ENCODE measurements at places on chromosomes 13 and 19.

- DNase-seq: no peak
- no peaks in the 10 kb centered on the region for H3K36me3 ChIP-seq
- H3K4me3 ChIP-seq: no peak overlapping the region
- peaks cover 41% of the 10 kb centered on the region for H3K27me3 ChIP-seq
- no peaks in the 10 kb centered on the region for H3K4me1 ChIP-seq
Observed at GRCh38 chr19:56974556-56975207, 134.2 kb upstream of the PEG3 start.

GRCh38 chr19:2512523-2513431 lies 36.9 kb downstream of the GADD45B start:
- H3K4me3 ChIP-seq: no peak overlapping the region
- H3K27me3 ChIP-seq: no peaks in the 10 kb centered on the region
- H3K36me3 ChIP-seq: no peaks in the 10 kb centered on the region
- no peak for DNase-seq
- H3K4me1 ChIP-seq: peaks cover 7% of the 10 kb centered on the region

GRCh38 chr19:46878613-46879375 lies 18.0 kb downstream of the ARHGAP35 start:
- H3K4me1 ChIP-seq: peaks cover 10% of the 10 kb centered on the region
- DNase-seq: no peak
- no peak overlapping the region for H3K27ac ChIP-seq
- H3K4me3 ChIP-seq: no peak overlapping the region
- no peaks in the 10 kb centered on the region for H3K36me3 ChIP-seq
- no peaks in the 10 kb centered on the region for H3K27me3 ChIP-seq

- H3K4me3 ChIP-seq: no peak overlapping the region
- H3K27me3 ChIP-seq: no peaks in the 10 kb centered on the region
- H3K27ac ChIP-seq: no peak overlapping the region
- no peak for DNase-seq
Observed at GRCh38 chr13:36858290-36858689, 39.3 kb downstream of the RFXAP start.

DNA sequence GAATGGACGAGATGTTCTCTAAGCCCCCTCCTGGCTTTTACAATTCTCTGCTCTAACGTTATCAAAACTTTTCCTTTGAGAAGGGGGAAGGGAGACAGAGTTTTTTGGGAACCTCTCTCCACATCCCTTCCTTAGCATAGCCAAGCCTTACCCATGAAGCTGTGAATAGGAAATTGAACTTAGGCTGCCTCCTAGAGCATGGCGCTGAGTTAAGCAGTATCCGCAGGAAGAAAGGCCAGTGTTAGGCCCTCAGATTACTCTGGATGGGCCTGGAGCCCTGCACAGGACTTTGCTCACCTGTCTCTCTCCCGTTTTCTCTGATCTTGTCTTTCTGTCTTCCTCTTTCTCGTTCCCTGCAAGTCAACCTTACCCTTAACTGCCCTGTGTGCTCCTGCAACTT lies 39.6 kb downstream of the CYP2B6 start:
- DNase-seq: no peak
- H3K27me3 ChIP-seq: peaks cover 6% of the 10 kb centered on the region
- no peaks in the 10 kb centered on the region for H3K4me1 ChIP-seq
- no peak overlapping the region for H3K27ac ChIP-seq
- H3K4me3 ChIP-seq: no peak overlapping the region
- H3K36me3 ChIP-seq: no peaks in the 10 kb centered on the region

- peaks cover 49% of the 10 kb centered on the region for H3K4me1 ChIP-seq
- no peak for DNase-seq
Observed at GRCh38 chr13:51635137-51635878, 51.0 kb downstream of the WDFY2 start.

DNA sequence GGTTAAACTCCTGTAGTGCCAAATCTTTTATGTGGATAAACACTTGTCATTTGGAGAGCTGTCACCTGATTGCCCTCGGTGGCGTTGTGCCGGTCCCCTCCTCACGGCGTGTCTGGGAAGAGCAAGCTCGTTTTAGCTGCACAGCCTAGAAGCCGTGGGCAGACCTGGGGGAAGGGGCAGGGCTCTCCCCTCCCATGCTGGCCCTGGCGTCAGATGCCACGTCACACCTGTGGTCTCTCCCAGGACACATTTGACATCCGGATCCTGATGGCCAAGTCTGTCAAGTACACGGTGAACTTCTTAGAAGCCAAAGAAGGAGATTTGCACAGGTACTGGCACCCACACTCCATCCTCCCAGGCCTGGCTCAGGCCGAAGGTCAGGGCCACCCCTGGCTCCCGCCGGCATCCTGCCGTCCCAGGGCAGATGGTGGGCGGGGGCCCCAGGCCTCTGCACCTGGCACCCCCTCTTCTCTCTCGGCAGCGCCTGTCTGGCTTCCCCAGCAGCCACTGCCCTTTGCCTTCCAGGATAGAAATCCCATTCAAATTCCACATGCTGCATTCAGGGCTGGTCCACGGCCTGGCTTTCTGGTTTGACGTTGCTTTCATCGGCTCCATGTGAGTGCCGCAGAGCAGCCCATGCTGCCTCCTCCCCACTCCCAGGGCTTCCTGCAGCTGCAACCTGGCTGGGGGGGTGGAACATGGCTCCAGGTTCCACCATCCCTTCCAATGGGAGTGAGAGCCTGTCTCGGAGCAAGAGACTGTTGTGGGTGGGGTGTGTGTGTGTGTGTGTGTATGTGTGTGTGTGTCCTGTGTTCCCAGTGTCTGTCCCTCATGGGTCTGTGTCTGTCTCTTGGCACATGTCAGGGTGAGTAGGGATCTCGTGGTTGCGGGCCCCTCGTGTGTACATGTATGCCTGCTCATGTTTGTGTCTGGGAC lies 8.8 kb downstream of the YIPF2 start:
- H3K27me3 ChIP-seq: no peaks in the 10 kb centered on the region
- DNase-seq: no peak
- H3K4me3 ChIP-seq: no peak overlapping the region
- peaks cover 86% of the 10 kb centered on the region for H3K36me3 ChIP-seq

DNA sequence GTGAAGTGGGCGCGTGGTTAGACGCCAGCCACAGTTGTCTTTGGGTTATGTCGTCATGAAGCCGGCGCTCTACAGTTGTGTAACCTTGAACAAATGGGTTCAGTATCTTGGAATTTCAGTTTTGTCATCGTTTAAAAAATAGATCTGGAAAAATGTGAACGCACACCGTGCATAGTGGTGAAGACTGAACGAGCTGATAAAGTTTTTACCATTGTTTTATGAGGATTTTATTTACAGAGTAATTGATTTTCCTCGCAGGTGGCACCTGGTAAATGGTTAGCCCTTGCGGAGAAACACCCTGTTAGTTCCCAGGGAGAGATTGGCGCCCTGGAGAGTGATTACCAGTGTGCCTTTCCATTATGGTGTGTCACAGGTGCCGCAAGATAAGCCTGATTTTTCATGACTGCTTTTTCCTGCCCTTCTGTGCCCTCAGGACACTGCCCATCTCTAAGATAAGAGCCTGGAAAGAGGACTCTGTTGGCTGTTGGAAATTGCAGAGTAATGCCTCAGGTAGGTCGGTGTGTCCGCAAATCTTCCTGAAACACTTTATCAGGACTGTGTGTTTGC lies 577 bp downstream of the ZNF181 start:
- peaks cover 31% of the 10 kb centered on the region for H3K4me1 ChIP-seq
- DNase-seq: no peak
- H3K27ac ChIP-seq: peak overlapping the region; percentile 97
- no peaks in the 10 kb centered on the region for H3K27me3 ChIP-seq
- H3K4me3 ChIP-seq: peak overlapping the region; percentile 75
- H3K36me3 ChIP-seq: peaks cover 6% of the 10 kb centered on the region

DNA sequence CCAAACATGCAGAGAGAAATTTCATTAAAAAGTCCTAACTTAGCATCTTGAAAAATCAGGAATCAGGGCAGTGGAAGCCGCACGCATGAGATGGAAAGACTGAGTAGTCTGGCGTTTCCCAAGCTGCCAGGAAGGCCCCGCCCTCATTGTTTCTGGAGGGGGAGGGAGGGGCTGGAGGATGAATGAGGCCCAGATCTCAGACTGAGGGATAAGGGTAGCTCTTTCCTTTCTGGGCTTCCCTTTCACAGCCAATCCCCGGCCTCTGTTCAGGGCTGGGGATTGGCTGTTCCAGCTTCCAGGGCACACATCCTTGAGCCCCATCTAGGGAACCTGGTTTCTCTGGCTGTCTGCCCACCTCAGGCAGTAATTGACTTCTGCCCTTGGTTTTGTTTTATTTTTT lies 7.3 kb downstream of the C19orf53 start:
- no peak overlapping the region for H3K4me3 ChIP-seq
- DNase-seq: peak; percentile 80
- H3K27me3 ChIP-seq: no peaks in the 10 kb centered on the region
- H3K36me3 ChIP-seq: peaks cover 33% of the 10 kb centered on the region
- H3K4me1 ChIP-seq: peaks cover 23% of the 10 kb centered on the region
- H3K27ac ChIP-seq: no peak overlapping the region

Data from heart left ventricle (tissue), 16 donors.